ENCODE measurements at places on chromosomes 13 and 19.
A peak's percentile ranks its signal among the peaks of the same experiment; 100 is the strongest.

- DNase-seq: peak; percentile 42
Measured at GRCh38 chr13:31160857-31161556, 697 bp downstream of the HSPH1 start.

DNA sequence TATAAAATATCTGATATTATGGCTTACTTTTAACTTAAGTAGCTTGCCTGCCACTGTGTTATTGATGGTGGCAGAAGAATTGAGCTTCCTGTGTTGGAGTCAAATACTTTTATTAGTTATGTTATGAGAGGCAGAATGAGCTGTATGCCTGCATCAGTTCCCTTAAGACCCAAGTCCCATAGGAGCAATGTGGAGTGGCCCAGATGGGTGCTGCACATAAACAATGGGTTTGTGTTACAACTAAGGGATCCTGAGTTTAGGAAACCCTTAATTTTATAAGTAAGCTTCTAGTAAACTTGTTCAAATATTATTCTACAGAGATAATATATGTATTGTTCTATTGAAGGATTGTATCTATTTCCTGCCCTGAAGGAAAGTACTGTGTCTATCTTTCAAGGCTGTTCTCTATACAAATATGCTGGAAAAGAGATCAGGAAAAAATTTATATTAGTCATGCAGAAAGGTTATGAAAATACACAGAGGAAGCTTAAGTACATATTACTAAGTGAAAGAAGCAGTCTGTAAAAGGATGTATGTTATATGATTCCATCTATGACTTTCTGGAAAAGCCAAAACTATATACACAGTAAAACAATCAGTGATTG lies 2018.0 kb upstream of the PCDH20 start:
- DNase-seq: no peak

DNA sequence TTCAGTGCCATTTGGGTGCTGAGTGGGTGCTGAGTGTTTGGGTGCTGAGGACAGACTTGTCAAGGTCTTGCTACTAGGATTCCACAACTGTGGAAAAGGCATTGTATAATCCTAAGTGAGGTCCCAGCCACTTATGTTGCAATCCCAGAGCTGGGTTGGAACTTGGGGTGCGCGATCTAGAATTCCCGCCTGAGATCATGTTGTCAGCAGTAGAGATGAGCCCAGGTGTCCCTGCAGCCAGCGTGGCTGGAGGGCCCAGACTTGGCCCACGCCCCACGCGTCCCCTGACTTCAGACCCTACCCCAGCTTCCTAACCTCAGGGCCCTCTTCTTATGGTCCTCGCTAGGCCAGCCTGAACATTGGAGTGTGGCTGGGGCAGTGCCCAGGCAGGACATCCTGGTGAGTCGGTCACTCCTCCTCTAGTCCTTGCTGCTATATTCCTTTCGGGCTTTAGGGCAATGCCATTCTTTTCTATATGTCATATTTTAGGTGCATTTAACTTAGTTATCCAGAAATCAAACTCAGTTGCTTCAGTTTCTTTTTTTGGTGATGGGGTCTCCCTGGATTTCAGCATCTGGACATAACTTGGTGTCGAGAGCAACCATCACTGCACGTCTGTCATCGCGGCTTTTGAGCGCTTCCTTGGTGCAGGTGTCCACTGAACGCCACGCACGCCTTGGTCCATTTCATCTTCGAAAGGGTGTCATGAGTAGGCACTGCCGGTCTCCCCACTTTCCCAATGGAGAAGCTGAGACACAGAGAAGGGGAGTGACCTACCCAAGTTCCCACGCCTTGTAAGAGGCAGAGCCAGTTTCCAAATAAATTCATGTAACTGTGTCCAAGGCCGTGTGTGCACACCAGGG lies 46.4 kb upstream of the F7 start:
- no peak for DNase-seq

DNA sequence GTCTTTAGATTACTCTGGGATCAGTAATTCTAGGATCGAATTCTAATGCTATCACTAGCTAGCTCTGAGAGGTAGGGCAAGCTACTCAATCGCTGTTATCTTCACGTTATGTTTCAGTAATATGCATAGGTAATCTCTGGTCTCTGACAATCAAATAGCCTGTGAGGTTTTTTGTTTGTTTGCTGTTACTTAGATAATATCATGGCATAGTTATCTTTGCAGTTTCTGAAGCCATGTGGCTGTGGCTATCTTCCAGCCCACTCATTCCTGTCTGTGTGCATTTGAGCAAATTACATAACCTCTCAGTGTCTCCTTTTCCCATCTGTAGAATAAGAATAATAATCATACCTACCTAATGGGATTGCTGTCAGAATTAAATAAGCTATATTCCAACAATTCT lies 330.2 kb downstream of the PCDH9 start:
- no peak for DNase-seq

- DNase-seq: no peak
Measured at GRCh38 chr19:14112051-14112808, 5.3 kb downstream of the PRKACA start.

GRCh38 chr13:41603917-41604316 lies 146.6 kb downstream of the RGCC start:
- DNase-seq: no peak

DNA sequence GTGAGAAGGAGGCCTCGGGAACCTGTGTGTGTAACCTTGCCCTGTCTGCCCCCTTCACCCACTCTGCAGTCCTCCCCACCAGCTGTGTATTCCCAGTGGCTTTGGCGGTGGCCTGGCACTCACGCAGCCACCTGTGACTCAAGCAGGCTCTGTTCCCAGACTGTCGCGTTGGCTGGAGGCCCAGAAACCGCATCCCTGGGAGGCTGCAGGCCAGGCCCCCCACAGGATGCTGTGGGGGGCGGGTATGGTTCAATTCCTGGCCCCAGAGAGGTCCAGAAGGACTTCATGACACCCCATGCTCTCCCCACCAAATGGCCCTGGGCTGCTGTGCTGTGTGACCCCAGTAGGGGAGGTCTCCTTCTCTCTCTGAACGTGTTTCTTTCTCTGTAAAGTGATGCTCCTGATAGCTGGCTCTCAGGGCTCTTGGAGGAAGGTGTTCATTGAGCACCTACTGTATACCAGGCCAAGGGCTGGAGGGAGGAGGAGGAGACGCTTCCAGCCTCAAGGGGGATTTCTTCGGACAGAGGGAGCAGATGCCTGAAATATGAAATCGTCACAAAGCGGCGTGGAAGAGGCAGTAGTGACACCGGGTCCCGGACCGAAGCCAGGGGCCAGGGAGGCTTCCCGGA lies 1.9 kb upstream of the LINGO3 start:
- DNase-seq: no peak

DNA sequence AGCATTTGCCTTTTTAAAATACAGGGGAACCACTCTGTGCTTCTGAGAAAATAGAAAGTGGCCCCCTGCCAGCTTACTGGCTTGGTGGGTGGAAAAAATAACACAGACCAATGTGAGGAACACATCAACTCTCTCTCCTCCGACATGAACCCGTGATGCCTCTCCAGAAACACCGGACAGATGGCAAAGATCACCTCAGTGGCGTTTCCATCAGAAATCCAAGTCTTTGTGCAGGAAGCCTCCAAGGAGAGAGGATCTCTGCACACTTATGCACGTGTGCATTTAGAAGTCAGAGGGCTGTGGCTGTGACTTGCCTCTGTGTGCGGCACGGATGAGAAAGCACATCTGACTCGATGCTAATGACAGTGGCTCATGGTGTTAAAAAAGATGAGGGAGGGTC lies 112.3 kb upstream of the KLF12 start:
- DNase-seq: no peak

DNA sequence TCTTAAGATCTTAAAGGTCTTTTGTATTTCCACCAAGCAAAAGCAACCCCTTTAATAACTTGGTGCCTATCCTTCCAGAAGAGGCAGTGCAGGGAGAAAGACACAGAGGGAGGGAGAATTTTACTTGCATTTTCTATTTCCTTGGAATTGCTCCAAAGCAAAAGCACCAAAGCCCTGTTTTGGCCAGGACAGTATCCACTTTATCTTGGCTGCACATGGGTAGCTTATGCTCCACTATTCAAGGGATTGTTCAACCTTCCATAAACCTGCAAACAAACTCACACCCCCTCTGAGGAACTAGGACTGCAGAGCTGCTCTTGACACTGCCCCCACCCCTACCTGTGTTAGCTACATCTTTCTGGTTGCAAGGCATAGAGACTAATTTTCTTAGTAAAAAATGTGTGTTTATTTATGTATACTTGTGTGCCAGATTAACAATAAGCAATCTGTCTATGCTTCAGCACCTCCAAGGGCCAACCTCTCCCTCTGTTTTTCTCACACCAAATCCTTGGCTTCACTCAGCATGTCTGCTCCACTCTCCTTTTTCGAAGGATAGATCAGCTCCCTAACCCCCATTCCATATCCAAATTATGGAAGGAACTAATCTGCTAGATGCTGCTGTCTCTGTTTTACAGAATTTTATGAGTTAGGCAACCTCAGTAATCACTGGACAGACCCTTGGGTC lies 68.1 kb upstream of the KLF12 start:
- DNase-seq: no peak

GRCh38 chr19:39413272-39413910 lies 922 bp downstream of the PLEKHG2 start:
- DNase-seq: peak; percentile 35

DNA sequence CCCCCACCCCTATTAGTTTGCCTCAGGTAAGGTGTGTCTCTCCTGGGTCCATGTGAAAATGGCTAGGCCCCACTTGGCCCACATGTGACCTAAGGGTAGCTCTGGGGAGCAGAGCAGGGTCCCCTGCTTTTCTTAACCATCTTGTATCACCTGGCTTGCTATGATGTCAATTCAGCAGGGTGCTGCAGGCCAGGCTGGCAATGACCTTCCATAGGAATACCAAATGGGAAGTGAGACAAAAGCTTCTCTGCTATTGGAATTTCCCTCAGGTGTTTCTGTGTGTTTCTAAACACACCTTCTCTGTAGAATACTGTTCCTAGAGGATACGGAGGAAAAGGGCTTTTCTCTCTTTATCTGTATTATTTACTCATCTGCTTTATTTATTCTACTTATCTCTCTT lies 35.7 kb upstream of the DACH1 start:
- DNase-seq: no peak

DNA sequence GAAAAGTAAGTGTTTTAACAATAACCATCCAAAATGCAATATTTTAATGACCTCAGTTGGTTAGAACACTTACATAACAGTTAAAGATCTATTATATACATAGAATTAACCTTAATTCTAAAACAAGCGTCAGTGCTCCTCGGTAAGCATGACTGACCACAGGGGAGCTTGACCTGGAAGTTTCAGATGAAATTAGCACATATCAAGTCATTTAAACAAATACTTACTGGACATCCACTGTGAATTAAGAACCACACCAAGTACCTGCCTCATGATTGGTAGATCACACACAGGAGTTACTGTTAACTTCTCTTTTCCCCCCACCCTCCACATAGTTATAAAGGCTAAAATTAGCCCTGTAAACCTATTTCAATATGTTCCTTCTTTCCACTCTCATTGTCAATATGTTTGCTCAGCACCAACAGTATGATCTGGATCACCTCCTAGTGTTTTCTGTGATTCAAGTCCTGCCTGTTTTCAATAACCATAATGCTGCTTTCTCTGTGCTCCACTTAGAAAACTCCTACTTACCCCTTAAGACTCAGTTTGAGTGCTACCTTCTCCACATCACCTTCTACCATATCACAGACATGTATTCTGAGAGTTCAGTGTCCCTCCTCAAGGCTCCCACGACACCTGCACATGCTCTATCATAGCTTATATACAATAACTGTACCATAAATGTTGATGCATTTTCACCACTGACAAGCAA lies 209.0 kb downstream of the VWA8 start:
- DNase-seq: no peak

DNA sequence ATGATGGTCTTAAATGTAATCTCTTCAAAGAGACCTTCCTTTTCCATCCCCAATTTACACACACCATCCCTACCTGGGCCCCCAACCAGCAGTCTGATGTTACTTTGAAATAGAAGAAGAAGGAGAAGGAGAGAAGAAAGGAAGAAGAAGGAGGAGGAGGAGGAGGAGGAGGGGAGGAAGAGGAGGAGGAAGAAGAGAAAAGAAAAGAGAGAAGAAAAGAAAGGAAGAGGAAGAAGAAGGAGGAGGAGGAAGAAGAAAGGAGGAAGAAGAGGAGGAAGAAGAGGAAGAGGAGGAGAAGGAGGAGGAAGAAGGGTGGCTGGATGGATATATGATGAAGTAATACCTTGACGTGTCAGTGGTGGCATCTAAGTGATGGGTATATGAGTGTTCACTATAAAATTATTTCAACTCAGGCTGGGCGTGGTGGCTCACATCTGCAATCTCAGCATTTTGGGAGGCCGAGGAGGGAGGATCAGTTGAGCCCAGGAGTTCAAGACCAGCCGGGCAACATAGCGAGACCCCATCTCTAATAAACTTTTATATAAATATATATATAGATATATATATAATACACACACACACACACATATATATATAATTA lies 3.7 kb upstream of the LRFN1 start:
- DNase-seq: no peak

DNA sequence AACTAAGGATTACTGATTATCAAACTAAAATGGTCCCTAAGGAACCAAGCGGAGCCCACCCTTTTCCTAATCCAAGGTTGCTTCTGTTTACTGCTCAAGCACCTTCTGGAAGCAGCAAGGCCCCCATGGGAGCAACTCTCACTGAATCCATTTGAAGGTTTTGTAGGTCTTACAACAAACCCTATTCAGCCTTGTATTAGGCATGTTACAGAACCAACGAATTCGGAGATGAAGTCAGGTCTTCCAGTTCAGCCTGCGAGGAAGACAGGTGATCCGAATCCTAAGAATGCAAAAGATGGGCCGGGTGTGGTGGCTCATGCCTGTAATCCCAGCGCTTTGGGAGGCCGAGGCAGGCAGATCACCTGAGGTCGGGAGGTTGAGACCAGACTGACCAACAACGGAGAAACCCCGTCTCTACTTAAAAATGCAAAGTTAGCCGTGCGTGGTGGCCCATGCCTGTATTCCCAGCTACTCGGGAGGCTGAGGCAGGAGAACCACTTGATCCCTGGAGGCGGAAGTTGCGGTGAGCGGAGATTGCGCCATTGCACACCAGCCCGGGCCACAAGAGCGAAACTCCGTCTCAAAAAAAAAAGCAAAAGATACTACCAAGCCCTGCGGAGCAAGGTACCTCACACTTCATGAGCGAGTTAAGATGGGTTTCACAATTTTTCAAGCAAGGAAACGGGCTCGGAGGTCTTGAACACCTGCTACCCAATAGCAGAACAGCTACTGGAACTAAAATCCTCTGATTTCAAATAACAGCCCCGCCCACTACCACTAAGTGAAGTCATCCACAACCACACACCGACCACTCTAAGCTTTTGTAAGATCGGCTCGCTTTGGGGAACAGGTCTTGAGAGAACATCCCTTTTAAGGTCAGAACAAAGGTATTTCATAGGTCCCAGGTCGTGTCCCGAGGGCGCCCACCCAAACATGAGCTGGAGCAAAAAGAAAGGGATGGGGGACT lies 609 bp downstream of the ZAR1L start:
- peak; percentile 8 for DNase-seq

Measured in activated gamma-delta T cell (primary cell).